HCT116 (cell line): ENCODE measurements at places on chromosomes 7 and 10.
A peak's percentile ranks its signal among the peaks of the same experiment; 100 is the strongest.

- no peak for DNase-seq
These were observed 49.6 kb downstream of the ABCB5 start for GRCh38 chr7:20665096-20665495.

DNA sequence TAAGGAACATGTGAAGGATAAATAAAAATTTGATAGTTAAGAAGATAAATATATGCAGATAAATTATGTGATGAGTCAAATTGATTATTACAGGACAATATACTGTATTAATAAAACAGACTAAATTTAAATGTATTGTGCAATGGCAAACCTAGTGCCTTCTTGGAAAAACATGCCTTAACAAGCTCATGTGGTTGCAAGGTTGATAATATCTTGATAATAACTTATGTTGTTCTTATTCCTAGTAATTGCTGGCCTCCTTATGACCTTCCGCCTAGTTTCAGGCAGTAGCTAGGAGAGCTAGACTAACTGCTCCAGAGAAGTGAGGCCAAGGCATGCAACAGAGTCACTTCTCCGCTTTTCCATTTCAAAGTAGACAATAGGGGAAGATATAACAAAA is 7.6 kb upstream of the RAB11FIP2 start:
- no peak for DNase-seq

GRCh38 chr10:126214021-126214420 is 174.3 kb downstream of the ADAM12 start:
- DNase-seq = no peak

DNA sequence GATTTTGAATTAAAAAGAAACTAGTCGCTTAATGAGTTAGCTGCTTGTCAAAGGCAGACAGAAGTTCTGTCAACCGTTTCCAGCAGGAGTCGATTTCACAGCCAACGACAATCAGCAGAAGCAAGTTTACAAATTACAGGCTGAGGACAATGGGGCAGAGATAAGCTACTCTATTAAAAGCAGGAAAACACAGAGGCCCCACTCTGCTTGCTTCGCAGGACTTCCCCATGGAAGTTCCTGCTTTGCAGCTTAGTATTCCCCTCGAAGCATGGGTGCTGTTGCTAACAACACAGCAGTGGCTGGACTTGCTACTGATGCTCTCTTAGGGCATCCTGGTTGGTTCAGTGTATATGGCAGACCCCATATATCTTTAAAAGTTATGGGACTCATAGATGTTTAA is 50.8 kb upstream of the KLF6 start:
- no peak for DNase-seq

DNA sequence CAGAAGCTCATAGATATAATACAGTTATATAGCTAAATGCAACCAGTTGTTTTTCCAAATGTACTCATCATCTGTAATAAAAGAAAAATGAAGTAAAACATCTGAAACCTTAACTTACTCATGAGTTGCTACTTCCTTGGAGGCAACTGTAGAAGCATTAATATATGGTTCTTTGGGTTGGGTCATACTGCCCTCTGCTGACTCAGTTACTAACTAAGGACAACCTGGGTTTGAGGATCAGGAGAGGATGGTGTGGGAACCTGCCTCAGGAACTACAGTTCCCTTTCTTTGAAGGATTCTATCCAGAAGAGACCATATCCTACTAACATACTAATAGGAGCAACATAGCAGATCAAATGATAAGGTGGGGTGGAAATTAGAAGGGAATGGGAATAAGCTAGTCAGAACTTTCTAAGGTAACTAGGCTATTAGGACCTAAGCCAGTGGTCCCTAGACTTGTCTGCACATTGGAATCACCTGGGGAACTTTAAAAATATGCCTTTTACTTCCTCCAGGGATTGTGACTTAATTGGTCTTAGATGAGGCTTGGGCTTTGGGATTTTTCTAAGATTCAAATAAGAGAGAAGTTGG is 20.7 kb downstream of the COX15 start:
- DNase-seq = peak; percentile 54

DNA sequence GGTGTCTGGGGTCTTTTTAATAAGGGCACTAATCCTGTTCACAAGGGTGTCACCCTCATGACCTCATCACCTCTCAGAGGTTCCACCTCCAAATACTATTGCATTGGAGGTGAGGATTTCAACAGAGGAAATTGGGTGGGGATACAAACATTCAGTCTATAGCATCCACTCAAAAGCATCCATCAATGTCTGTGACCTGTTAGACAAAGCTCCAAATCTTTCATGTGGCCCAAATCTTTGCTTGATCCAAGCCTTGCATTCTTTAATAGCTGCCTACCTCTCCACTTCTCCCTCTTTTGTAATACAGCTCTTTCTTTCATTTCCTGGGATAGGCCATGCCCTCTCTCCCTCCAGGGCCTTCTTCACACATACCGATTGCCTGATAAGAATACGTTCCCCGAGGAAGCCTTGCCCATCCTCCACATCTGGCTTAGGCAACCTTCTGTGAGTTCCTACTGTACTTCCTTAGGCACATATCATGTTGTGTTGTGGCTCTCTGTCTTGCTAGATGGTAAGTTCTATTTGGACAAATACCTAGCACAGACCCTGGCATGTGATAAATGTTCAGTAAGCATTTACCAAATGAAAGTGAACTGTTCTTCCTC is 66.1 kb downstream of the CREM start:
- no peak for DNase-seq

DNA sequence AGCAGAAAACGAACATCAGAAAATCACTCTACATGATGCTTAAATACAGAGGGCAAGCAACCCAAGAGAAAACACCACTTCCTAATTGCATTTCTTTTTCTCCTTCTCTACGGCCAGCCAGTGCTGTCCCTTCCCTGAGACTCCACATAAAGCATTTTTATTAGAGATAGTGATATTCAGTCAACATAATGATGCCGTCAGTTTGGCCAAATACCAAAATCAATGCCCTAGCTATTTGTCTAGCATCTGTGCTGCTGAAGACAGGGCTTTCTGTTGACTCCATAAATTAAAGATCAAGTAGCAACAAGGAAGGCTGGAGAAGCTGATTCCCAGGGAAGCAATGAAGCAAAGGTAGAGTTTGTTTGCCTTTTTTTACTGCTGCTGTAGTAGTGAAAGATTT is 1024.9 kb downstream of the REEP3 start:
- DNase-seq = no peak

DNA sequence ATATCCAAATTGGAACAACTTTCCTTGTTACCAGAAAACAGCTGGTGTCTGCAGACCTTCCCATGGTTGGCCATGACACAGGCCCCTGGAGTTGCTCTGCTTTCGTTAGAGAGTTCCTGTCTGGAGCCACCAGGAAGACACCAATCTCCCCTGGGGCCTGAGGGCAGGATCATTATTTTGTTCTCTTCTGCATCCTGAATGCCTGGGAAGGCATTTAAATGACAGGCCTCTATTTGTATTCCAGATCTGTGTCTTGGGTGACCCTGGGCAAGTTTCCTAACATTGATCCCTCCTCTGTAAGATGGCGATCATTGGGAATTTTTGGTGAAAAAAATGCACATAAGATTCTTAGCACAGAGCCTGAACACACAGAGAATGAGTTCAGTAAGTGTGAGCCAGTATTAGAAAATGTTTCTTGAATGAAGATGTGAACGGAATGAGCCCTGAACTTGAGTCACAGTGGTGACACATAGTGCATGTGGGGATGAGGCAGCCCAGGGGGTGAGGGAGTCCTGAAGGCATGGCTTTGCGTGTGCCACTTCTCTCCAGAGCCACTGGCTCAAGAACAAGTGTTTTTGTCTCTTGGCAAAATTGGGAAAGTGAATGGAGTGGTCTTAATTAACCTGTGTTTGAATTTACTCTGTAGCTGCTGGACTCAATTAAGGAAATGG is 28.4 kb downstream of the BMPER start:
- no peak for DNase-seq

DNA sequence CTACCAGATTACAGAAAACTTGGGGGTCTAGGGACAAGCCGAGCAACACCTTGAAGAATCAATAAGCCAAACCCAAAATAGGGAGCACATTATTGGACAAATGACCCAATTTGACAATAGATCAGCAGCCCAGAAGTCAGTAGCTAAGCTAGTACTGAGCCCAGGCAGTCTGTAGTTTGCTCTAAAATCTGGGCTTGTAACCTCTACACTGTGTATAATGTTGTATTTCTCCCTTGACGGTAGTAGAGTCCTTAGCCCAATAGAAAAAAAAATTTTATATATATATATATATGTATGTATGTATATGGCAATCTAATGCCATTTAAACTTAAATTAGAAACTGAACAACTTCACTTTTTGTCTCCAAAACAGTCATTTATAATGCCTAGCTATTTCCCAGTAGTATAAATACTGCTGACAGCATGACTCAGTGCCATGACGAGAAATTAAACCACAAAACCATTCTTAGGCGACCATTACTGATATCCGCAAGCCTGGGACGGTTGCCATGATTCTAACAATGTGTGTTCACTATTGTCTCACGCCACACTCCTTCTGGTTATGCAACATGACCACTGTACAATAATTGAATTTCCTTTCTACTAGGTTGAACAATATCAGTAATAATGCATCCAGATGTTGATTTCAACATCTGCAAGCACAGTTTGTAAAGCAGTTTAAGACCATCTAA is 110.5 kb downstream of the IPMK start:
- no peak for DNase-seq

- DNase-seq = no peak
These were observed 66.8 kb downstream of the MAD1L1 start for GRCh38 chr7:2165610-2166594.

- no peak for DNase-seq
These were observed 40.1 kb downstream of the LGI1 start for GRCh38 chr10:93797825-93798224.

DNA sequence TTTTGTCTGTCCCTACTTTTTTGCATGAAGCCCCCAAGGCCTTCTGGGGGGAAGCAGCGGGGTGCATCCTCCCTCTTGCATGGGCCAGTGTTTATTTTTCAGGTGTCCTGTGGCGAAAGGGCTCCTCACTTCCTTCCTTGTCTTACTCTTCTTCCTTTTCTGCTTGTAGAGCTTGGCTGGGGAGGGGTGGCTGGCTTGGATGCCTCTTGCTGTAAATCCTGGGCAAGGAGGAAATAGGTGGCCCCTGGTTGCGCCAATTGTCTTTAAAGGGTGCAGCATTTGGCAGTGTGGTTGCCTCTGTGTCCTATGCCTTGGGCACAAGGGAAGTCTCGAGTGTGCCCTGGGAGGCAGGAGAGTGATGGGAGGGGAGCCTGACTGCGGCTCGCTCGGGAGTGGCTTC is 95.0 kb downstream of the SH2D4B start:
- no peak for DNase-seq

- no peak for DNase-seq
These were observed 39.3 kb downstream of the TMEM270 start for GRCh38 chr7:73900286-73900685.

GRCh38 chr10:101258179-101258885 is 29.1 kb upstream of the LBX1 start:
- peak; percentile 89 for DNase-seq

DNA sequence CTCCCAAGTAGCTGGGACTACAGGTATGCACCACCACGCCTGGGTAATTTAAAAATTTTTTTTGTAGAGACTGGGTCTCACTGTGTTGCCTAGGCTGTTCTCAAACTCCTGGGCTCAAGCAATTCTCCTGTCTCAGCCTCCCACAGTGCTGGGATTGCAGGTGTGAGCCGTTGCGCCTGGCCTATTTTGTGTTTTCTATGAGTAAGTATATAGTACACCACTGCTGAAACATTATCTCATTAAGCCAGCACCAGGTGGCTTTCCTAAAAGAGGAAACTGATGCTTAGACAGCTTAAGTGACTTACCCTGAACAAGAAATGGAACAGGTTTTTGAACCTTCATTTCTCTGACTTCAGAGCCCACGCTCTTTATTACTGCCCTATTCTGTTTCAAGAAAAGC is 7.8 kb upstream of the PTPN12 start:
- no peak for DNase-seq

DNA sequence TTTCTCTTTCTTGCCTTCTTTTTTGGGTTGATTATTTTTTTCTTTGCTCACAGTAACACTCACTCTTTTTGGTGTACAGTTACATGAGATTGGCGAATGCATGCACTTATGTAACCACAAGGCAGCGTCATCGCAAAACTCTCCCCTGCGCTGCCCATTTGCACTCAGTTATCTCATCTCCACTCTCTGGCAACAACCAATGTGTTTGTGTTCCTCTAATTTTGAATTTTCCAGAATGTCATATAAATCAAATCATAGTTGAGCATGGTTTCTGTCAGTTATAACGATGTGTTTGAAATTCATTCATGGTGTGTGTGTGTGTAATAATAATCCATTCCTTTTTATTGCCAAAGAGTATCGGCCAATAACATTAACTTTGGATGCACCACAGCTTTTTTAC is 23.0 kb upstream of the IGFBP3 start:
- DNase-seq = no peak

DNA sequence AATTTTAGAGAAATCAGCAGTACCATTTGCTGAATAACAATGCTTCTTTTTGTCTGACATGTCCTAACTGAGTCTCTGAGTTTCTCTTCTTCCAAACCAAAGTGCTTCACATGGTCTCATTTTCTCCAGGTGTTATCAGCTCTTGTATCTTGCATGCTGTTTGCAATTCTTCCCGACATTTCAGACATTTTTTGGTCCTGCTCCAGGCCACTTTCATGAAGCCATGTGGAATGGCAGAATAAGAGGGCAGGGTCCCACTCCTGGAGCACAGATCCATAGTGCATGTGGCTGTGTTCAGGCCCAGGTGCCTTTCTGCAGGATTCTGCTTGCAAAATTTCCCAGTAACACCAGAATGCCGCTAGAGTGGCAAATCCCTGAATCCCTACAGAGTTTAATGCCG is 916.2 kb downstream of the NXPH1 start:
- no peak for DNase-seq

GRCh38 chr10:46282842-46283574 is 3.8 kb upstream of the ANTXRL start:
- peak; percentile 27 for DNase-seq

- no peak for DNase-seq
These were observed 30.7 kb upstream of the ABLIM1 start for GRCh38 chr10:114688786-114689185.

DNA sequence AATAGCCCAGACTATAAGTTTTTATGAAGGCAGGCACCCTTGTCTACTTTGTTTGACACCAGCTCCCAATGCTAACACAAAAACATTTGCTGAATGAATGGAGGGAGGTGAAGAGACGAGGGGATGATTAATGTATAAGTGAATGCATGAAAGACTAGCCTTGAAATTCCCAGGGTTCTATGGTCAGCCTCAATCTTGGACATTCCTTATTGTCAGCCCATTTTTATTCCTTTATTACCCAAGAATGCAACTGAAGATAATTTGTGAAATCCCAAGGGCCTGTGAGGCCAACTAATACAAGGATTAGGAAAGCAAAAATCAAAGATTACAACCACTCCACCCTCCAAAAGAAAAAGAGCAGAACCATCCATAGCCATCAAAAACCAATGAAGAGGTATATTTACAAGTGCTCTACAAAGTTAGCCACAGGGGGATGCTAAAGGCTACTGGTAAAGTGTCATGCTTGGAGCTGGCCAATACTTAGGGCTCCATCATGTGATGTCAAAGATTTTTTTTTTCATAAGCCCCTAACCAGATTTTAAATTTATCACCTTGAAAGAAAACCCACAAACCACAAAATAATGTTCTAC is 40.0 kb upstream of the ASAH2 start:
- no peak for DNase-seq
